Foreskin melanocyte (primary cell): ENCODE measurements at places on chromosomes 4 and X.

DNA sequence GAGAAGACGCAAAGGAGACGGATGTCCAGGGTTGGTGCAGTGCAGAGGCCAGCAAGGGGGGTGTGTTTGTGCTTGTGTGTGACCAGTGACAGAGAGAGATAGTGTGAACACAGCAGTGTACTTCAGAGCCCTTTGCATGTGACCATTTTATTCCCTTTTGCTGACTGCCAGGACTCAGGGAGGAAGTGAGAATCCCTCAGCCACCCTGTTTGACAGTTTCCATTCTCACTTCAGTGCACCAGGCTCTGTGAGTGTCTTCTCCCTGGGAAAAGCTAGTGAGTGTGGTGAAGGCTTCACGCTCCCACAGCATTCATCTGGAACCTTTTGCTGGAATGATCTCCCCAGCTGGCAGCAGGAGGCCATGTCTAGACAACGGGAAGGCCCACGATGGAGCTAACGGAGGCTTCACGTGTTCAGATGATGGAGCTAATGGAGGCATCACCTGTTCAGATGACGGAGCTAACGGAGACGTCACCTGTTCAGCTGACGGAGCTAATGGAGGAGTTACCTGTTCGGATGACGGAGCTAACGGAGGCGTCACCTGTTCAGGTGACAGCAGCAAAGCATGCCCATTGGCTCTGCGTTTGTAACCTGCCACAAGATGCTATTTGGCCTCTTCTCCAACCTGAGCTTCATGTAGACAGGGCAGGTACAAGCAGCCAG, 195.4 kb downstream of the AFAP1 start:
- DNase-seq = no peak

DNA sequence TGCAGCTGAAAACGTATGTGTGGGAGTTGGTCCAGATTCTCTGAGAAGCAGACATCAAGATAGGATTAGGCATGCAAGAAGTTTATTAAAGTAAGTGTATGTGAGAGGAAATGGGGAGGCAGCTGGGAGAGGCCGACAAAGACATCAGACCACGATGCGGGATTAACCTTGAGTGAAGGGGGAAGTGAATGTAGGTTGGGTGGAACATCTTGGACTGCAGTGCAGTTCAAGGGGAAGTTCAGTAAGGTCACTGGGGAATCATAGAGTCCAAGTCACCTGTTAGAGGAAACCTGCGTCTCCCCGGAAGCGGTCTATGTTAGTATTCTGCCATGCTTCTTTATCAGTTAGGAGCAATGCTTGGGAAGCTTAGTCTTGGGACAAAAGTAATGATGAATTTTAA, 22.0 kb downstream of the CXCL8 start:
- DNase-seq = no peak

DNA sequence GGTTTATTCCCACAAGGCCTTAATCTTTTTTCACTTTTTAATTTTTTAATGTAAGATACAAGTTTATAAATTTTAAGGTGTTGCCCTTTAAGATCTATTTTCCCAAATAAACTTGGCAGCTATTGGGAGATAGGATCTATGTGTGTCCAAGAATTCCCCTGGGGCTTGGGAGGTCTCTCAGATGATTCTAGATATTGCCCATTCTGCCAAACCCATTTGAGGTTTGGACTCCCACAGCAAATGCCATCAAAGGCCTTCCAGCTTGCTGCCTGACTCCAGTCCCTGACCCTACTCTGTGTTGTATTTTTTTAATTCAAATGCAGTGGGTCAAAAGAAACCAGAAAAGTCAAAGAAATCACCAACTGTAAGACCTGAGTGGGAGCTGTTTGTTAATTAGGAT, 120.0 kb upstream of the CHRDL1 start:
- DNase-seq = no peak

DNA sequence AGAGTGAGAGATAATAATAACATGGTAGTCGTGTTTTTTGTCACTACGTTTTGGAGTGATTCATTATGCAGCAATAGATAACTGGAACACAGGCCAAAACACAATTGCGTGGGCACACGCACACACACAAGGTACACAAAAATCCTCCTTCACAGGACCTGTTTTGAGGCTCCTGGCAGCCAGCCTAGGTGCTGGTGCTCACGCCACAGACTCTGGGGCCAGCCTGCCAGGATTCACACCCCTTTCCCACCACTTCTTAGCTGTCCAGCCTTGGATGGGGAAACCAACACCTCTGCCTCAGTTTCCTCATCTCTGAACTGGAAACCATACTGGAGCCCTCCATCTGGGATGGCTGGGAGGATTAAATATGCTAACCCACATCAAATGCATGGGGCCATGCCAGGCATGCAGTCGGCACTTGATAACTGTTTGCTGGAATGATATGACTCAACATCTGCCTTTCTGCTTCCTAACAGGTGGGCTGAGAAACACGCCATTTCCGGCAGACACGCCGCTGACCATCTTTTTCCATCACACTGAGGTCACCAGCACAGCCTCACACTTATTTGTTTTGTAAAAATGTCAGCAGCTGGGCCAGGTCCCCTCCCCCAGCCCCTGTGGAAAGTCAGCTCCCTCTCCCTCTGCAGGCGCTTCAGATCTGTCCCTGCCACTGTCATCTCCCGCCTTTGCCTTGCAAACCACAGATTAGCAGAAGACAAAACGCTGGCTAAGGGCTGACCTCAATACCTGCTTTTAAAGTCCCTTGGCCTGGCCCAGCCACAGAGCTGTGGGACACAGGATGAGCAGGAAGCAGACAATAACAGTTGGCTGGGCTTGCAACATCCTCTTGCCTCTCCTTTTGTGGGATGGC, 237.5 kb downstream of the BCOR start:
- DNase-seq = no peak

GRCh38 chrX:23732704-23733103, 10.4 kb downstream of the ACOT9 start:
- DNase-seq = no peak

GRCh38 chr4:123930996-123931395, 534.4 kb downstream of the SPRY1 start:
- DNase-seq = no peak

DNA sequence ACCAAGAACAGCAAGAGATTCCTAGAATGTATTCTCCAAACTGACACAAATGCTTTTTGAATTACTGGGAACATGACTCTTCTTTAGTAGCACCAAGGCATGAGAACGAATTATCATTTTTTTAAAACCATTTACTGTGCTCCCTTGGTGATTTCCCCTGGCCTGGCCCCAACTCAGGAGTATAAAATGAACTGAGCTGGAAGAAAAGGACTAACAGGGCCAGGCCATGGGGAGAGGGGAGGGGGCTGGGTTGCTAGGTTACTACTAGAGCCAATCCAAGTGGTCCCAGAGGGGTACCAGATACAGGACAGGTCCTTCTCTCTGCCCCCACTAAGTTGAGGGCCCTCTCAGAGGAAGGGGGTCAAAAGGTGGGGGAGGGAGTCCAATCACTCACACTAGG, 23.1 kb downstream of the SASH3 start:
- DNase-seq = no peak

DNA sequence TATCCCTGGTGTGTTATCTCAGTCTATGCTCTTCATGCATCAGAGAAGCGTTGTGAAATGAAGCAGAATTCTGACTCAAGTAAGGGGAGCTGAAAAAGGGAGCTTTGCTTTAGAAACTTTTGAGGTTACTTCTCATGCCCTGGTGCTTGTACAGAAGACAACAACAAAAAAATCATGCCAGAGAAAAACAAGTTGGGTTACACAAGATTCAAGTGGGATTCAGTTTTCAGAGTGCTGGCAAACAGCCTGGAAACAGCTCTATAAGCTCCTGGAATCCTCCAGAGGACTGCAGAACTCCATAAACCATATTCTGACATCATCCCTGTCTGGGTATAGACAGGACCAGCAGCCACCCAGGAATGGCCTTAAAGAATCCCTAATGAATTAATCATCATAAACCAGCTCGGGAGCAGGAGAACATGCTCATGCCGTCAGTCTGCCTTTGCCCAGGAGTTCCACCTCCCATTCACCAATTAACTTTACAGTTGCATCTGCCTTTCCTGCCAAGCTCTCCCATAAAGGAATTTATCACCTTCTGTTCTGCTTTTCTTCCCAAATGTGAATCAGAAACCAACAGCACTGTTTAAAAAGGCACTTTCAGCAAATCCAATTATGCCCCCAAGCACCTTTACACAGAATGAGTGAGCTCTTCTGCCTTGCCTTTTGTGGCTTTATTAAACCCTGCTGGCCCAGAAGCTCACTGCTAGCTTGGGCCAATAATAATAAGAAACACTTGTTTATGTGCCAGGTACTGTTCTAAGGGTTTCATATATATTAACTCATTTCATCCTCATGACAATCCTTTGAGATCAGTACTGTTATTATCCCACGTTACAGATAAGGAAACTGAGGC, 54.5 kb upstream of the FBXW7 start:
- DNase-seq = no peak

GRCh38 chr4:46386570-46386969, 3.4 kb downstream of the GABRA2 start:
- no peak for DNase-seq

GRCh38 chr4:187666697-187667494, 328.7 kb upstream of the ZFP42 start:
- no peak for DNase-seq

DNA sequence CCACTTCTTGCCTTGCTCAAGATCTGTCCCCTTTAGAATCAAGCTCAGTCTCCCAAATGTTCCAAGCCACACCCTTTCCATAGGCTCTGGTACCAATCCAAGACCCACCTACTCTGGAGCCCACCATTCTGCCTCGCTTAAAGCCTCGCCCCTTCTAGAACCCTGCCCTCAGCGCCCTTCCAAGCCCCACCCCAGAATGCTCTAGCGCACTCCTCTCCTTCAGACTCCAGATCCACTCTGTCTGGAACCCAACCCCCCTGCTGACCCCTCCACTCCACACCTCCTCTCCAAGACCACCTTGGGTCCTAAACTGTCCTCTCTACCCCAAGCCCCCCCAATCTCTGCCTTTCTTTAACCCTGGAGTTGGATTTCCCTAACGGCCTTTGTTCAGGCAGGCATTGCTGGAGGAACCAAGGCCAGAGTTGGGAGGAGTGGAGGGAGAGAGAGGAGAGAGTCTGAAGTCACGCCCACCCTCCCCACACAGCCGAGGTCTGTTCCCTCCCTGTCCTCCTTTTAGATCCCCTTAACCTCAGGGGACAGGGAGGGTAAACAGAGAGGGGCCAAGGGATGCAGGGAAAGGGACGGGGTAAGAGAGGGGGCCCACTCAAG, 2.4 kb upstream of the PRICKLE3 start:
- DNase-seq = no peak

DNA sequence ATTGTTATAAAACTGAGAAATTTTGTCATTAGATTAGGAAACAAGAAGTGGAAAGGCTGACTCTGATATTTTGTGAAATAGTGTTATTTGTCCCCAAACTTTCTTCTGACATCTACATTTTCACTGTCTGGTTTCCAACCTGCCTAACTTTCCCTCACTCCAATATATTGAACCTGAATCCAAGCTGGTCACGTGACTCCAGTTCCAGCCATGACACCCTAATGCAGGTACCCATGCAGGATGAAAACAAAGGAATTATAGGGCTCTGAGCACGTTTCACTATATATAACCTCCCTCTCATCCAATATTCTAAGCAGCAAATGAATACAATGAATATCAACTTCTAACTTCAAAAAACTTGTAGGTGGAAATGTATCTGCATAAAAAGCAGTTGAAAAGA, 231.6 kb downstream of the TLL1 start:
- DNase-seq = no peak

- DNase-seq = no peak
Measured at GRCh38 chr4:2301806-2302205, 39.9 kb upstream of the MXD4 start.

GRCh38 chr4:78667764-78668163, 108.4 kb upstream of the BMP2K start:
- DNase-seq = no peak

DNA sequence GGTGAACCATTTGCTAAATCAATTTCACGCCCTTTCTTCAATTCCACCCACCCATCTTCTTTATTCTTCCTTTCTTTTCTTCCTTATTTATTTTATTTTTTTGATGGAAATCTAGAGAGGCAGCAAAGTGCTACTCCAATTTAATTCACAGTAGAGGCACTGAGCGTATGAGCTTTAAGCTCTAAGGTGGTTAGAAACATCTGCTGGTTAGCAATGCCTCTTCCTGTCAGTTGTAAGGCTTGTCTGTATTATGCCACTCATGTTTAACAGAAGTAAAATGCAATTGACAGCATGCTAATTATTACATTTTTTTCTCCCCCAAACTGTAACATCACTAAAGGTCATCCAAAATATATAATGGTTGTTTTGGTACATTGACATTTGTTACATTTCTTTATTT, 103.8 kb downstream of the EPHA5 start:
- DNase-seq = no peak

DNA sequence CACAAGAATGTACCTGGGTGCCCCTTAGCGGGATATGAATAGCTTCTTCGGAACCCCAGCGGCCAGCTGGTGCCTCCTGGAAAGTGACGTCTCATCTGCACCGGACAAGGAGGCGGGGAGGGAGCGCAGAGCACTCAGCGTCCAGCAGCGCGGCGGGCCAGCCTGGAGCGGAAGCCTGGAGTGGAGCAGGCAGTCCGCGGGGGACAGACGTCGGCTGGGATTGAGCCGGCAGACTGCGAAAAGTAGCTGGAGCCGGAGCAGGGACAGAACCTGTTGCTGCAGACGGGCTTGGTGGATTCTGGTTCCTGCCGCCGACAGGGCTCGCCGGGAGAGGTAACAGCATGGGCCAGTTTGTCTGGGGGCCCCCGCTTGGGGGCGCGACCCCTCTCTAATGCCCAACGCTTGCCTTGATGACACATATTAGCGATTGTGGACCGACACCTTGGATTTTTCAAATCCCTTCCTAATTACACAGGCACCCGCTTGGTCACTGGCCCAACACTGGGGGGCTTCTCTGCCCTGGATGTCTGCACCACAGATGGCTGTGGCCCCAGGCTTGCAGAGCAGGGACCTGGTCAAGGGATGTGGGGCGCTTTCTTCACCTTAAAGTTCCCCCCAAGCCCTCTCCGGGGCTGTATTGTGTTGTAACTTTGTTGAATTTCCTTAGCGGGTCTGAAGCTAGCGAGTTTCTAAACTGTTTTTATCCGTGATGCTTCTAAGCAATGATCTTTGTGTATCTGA, at the start of gene NPFFR2:
Gene NPFFR2, plus strand, starts transcription at position 133 of the 741 bp plus-strand sequence. CDS start 96,592 bp downstream, outside the sequence.
- peak; percentile 24 for DNase-seq

GRCh38 chr4:165915215-165915614, 42.2 kb downstream of the TLL1 start:
- no peak for DNase-seq

- no peak for DNase-seq
Measured at GRCh38 chrX:86014421-86014820, 32.9 kb downstream of the CHM start.

- peak; percentile 16 for DNase-seq
Measured at GRCh38 chrX:12042615-12043014, 95.7 kb upstream of the FRMPD4 start.
